ENCODE measurements at places on chromosomes 12 and 14.

DNA sequence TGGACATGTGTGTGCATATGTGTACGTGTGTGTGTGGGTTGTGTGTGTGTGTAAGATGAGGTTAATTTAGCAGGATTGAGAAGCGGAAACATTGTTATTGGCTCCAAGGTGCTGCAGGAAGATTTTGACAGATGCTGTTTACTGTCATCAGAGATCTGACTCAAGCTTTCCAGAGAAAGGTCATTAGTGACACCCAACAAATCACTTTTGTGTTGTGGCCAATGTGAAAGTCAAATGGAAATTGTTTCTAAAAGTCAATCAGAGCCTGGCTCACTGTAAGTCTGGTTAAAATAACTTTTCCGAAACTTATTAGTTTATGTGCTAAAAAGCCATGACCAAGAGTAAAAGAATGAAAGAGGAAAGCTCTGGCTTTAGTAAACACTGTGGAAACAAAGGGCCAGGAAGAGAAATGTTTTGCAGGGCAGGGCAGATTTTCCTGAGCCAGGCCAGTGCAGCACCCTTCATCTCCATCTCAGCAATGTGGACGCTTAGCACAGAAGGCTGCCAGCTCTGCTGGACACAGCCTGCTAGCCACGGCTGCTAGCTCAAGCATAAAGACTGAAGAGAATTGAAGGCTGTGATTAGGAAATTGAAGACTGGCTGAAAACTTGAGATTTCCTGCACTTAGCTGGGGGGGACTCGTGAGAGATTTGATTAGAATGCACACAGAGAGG lies 235.8 kb downstream of the NEDD1 start:
- DNase-seq = no peak

GRCh38 chr12:57744194-57744776 lies 554 bp upstream of the TSPAN31 start:
- peak; percentile 77 for DNase-seq

GRCh38 chr14:75982266-75983018 lies 647 bp upstream of the TGFB3 start:
- no peak for DNase-seq

DNA sequence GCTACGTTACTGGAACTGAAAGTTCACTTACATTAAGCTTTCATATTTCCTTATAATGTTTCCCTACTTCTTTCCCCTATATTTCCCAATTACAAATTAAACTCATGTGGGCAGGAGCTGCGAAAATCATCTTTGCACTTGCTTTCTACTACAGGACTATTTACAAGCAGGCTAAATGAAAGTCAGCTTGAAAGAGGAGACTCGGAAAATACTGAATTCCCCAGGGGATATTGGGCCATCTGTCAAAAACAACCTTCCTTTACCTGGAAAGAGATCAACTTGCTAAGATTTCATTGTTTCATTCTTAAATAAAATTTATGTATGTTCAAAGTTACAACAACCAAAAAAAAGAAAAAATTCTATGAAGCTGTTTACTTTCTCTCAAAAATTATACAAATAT lies 92.8 kb upstream of the BBS10 start:
- DNase-seq = no peak

DNA sequence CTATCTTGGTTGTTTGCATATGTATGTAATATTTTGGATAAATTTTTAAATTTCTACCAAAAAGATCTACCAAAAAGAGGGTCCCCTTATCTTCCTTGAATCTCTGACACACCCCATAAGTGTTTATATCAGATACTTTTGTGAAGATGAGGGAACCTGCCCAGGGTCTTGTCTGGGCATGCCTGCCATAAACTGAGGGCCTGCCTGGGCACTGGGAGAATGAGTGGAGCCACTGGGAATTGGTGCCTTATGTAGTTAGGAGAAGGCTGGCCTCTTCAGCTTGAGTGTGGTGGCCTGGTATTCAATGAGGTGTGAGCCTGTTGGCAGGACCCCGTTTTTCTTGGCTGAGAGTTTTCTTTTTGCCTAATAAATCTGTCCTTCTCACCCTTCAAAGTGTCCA lies 46.5 kb downstream of the OR9K2 start:
- DNase-seq = no peak

DNA sequence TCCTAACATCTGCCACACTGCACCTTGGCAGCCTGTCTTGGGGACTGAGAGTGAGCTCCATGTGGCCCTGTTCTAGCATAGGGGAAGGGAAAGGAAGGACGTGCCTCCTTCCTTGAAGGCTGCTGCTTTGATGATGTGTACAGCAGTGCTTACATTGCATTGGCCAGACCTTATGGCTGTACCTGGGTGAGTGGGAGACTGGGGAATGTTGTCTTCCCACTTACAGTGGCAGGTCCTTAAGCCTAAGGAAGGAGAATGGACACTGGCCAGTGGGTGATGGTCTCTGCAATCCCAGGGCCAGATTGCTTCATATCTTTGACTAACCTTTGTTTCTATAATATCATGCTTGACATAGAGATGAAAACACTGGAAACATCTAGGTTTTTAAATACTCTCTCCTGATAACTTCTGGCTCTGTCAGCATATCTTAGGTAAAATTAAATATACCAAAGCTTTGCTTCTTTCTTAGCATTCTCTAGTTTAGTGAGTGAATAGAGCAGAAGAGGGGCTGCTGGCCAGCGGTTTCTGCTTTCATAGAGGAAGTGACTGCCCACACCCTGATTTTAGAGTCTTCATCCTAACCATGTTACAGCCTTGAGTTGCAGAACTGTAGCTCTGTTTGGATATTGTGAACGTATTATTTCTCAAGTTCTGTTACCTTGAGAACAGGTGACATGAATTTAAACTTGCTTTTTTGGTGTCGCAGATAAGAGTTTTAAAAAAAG lies 27.2 kb downstream of the KLC1 start:
- DNase-seq = no peak

GRCh38 chr12:56980268-56980667 lies 22.9 kb upstream of the RDH16 start:
- DNase-seq = no peak

GRCh38 chr12:10607885-10608458 lies 5.4 kb downstream of the MAGOHB start:
- no peak for DNase-seq

- DNase-seq = no peak
Measured at GRCh38 chr12:27535318-27535717, 11.3 kb downstream of the PPFIBP1 start.

DNA sequence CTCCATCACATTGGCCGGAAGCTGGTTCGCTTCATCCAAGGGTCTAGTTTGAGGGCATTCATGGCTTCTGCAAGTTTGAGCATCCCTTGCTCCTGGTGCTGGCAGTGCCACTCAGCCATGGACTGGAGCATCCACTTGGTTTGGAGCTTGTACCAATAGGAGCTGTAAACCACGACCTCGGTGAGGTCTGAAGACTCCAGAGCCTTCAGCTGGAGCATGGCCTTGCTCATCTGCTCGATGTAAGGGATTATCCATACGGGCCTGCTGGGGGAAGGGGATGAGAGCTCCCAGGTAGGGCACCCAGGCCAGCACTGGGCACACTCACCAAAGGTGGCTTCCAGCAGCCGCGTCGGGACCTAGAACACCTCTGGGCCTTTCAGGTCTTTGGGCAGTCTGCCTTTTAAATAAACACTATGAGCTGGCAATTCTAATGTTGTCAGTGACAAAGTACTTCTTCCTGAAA lies 13.5 kb downstream of the FOS start:
- DNase-seq = no peak

- no peak for DNase-seq
Measured at GRCh38 chr12:95408201-95408600, 65.8 kb upstream of the METAP2 start.

DNA sequence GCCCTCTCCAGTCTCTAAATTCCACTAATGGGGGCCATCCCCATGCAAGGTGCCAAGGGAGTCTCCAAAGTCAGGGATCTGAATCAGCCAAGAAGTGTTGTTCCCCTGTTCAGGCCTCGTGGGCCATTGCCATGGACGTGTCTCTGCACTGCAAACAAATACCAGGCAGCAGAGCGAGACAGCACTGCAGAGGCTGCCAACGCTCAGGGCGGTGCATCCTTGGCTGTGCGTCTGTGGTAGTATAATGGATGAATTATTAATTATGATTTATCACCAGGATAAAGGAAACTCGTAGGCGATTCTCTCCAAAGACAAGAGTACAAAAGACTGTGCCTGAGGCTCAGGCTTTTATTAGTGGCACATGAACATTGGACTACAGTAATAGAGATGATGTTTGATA lies 122.3 kb upstream of the NTF3 start:
- no peak for DNase-seq

GRCh38 chr14:72332046-72332445 lies 399.8 kb downstream of the RGS6 start:
- no peak for DNase-seq

GRCh38 chr12:118063576-118064391 lies 2.8 kb upstream of the WSB2 start:
- DNase-seq = no peak

GRCh38 chr12:129428240-129428936 lies 475.4 kb downstream of the TMEM132D start:
- DNase-seq = no peak

GRCh38 chr12:26125400-26126339 lies 833 bp upstream of the BHLHE41 start:
- DNase-seq = no peak

DNA sequence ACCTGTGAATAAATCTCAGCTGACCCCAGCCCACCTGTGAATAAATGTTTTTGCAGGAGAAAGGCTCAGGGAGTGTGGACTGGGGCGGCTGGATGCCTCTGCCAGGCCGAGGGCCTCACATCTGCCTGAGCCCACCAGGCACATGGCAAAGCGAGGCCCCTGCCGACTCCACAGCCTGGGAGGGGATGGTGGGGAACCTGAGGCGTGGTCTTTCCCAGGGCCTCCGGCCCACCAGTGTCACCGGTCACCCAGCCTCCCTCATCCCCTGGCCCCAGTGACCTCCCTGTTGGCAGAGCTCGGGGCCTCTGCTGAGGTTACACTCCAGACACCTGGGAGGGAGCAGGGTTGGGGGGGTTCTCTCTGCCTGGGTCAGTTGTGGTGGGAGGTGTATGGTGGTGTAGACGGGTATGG lies 8.2 kb downstream of the NOC4L start:
- DNase-seq = no peak

GRCh38 chr12:108565976-108566375 lies 3.6 kb downstream of the ISCU start:
- DNase-seq = no peak

GRCh38 chr12:11814374-11814773 lies 164.9 kb downstream of the ETV6 start:
- DNase-seq = no peak

- no peak for DNase-seq
Measured at GRCh38 chr12:65731771-65732170, 92.5 kb upstream of the HMGA2 start.

- no peak for DNase-seq
Measured at GRCh38 chr12:5737778-5738177, 207.3 kb downstream of the ANO2 start.

DNA sequence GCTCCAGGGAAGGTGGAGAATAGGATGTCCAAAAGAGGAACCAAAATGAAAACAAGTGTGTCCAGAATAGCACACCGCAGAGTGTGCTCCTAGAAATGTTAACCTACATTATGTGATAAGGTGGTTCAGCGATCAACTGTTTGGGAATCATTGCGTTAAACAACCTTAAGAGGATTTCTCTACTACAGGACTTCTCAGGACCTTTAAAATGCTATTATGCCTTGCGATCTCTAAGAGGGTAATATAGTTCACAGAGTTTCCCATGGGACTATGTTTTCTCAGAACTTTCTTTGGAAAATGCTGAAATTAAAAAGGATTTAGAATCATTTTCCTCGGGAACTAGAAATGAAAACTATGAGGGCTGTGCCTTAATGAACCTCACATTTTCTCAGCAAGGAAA lies 1.8 kb downstream of the GLT8D2 start:
- no peak for DNase-seq

DNA sequence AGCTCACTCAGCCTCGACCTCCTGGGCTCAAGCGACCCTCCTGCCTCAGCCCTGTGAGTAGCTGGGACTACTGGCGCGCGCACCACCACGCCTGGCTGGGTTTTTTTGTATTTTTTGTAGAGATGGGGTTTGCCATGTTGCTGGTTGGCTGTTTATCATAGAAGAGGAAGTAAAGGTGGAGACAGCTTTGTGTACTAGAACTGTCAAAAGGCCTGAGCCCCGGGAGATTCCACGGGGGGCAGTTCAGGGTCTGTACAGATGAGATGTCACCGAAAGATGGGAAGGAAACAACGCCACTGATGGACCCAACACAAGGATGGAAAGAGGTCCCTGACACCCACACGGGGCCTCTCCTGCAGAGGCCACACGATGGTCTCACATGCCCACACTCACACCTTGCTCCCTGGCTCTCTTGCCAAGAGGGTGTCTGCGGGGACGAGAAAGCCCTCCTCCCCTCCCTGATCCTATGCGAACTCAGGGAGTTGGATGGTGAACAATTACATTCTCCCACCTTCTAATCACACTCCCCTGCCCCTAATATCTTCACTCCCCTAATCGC lies 66.6 kb downstream of the KDM2B start:
- no peak for DNase-seq

GRCh38 chr12:118520214-118521035 lies 144.1 kb downstream of the SUDS3 start:
- DNase-seq = no peak
